ENCODE measurements at places on chromosomes 5 and 9.
A peak's percentile ranks its signal among the peaks of the same experiment; 100 is the strongest.

DNA sequence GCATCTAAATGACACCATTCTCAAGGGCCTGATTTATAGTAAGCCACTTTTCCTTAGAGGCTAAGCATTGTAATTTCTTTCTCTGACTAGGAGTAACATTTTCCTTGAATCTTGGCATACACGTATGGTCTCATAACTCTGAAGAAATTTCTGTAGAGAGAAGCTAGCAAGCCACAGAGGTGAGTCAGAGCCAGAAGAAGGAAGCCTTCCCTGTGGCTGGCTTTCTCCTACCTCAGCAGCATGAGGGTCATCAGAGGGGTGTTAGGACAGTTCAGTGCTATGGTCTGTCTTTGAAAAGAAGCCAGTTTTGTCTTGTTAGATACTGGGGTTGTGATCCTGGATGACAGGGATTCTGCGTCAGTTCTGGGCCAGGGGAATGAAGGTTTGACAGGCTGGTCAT is 3.2 kb downstream of the SNX30 start:
- peak; percentile 30 for DNase-seq

GRCh38 chr5:36246036-36246800 is 4.5 kb upstream of the NADK2 start:
- DNase-seq, result no peak

- DNase-seq, result no peak
Measured at GRCh38 chr5:67578011-67578410, 381.4 kb upstream of the CD180 start.

DNA sequence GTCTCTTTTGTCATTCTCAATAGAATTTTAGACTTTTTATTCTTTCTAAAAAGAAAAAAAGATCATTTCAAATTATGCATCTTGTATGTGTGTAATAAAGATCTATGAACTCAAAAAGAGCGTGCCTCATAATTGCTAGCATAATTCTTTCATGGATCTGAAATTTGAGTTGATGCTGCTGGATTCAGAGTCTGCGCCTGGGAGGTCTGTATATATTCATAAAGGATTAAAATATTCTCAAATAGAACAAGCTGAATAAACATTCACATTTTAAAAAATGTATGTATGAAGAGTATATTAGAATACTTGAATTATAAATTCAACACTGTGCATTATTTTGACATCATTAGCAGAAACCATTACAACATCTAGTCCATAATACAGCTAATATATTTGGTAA is 297.8 kb upstream of the GRAMD2B start:
- DNase-seq, result no peak

DNA sequence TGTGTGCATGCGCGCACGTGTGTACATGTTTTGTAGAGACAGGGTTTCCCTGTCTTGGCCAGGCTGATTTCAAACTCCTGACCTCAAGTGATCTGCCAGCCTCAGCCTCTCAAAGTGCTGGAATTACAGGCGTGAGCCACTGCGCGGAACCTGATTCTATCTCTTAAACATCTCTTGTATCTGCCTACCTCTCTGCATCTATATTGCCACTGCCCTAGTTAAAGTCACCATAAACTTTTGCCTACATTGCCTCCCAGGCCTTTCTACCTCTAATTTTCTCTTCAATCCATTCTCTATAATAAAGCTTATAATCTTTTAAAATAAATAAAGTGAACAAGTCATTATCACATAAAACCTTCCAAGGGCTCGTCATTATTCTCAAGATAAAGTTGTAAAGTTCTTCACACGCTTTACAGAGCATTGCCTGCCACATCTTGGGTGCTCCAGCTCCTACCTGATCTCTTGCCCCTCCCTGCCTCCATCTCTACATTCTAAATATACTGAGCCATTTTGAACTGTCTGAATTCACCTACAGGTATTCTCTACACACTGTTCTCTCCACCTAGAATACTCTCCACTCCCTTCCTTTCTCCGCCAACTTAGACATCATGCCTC is 15.0 kb downstream of the TRPM6 start:
- no peak for DNase-seq

DNA sequence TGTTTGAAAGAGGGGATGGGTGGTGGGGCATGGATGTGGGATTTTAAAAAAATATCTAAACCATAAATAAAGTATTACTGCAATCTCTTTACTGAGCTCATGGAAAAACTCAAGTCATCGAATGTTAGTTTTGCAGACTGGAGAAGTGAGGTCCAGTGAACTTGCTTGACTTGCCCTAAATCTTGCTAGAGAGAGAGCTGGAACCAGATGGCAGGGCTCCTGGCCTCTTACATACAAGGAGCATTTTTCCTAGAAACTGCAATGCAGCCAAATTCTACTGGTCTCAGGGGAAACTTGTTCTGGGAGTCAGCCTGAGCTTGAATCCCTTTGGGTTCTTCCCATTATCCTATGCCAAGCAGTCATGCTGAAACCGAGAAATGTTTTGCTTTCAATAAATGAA is 2.9 kb upstream of the TGFBI start:
- DNase-seq, result no peak

GRCh38 chr5:58770136-58770535 is 187.3 kb downstream of the RAB3C start:
- DNase-seq, result no peak

DNA sequence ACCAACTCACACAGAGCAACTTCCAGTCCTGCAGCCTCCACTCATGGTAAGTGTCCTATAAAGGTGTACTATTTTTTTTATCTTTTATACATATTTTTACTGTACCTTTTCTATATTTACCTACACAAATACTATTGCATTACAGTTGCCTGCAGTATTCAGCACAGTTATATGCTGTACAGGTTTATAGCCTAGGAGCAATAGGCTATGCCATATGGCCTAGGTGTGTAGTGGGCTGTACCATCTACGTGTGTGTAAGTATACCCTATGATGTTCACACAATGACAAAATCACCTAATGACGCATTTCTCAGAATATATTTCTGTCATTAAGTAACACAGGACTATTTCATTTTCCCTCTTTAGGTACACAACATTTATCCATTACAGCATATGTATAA is 16.7 kb downstream of the S100Z start:
- no peak for DNase-seq

GRCh38 chr5:158236511-158237335 is 377.8 kb upstream of the CLINT1 start:
- DNase-seq, result no peak

- no peak for DNase-seq
Measured at GRCh38 chr5:169164481-169164925, 136.4 kb downstream of the SLIT3 start.

DNA sequence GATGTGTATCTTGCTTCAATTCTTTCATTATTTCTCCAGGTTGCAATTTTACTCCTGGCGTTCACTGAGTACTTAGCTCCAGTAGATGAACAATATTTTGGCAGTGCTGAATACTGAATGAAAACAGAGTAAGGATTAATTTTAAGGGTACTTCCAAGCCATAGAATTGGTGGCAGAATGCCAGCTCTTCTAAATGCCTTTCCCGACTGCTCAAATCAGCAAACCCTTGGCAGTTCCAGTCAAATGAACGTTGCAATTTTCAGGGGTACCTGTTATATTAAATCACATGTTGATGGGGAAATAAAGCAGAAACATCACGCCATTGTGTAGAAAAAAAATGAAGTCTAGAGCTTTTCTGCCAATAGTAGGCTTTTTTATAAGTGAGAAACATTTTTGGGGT is 282.4 kb upstream of the RPS23 start:
- DNase-seq, result no peak

- no peak for DNase-seq
Measured at GRCh38 chr9:136823136-136824046, 15.6 kb downstream of the RABL6 start.

- no peak for DNase-seq
Measured at GRCh38 chr9:108681851-108682590, 173.8 kb downstream of the ACTL7B start.

GRCh38 chr9:105116052-105116868 is 128.2 kb upstream of the SLC44A1 start:
- no peak for DNase-seq

- DNase-seq, result no peak
Measured at GRCh38 chr9:113322671-113323070, 17.4 kb downstream of the WDR31 start.

DNA sequence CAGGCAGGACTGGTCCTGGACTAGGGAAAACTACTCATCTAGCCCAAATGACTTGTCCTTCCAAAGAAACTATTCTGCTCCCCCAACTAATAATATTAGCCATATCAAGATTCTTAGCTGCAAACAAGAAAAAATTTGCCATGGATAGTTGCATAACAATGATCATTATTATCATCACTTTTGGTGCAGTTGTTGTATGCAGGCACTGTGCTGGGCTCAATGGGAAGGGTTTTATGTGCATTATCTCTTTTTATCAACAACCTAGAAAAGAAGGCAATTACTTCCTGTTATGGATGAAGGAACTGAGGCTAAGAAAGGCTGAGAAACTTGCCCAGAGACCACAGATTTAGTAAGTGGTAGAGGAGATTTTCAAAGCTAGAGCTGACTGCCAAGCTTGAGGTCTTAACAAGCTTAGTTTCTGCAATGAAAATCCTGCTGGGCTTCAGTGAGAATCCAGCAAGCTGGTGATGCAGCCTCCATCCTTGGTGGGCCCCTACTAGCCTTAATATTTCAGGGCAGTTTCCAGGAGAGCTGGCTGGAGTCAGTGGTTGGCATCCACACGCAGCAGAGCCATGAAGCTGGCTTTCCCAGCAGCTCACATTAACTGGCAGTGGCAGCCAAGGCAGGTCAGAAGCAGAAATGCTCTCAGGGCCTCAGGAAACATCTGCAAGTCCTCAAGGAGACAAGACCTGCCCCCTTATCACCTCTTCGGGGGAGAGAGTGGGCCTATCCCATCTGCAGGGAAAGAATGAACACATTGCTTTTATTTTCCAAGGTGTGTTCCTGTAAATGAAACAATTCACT is 20.5 kb upstream of the MEGF9 start:
- no peak for DNase-seq

DNA sequence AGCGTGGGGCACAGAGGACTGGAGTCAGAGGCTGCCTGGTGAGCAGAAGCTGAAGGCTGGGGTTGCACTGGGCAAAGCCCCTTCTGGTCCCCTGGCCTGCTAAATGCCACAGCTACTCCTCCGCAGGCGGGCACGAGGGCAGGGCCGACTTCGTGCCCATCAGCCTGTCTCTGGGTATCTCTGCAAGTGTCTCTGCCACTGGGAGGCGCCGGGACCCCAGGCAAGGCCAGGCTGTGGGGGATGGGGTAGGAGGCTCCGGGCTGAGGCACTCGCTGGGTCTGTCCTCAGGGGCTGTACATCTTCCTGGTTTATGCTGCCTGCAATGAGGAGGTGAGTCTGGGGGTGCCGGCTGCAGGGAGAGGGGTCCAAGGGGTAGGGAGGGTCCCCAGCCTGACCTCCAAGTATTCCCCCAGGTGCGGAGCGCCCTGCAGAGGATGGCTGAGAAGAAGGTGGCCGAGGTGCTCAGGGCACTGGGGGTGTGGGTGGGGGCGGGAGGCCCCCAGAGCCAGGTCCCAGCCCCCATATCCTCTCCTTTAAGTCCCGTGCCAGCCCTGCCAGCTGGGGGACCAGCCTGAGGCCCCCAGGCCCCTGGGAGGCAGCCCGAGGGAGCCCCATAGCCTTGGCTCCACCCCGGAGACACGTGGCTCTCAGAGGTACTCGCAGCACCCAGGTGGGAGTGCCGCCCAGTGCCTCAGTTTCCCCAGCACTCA is 25.1 kb downstream of the ADGRD2 start:
- DNase-seq, result no peak

DNA sequence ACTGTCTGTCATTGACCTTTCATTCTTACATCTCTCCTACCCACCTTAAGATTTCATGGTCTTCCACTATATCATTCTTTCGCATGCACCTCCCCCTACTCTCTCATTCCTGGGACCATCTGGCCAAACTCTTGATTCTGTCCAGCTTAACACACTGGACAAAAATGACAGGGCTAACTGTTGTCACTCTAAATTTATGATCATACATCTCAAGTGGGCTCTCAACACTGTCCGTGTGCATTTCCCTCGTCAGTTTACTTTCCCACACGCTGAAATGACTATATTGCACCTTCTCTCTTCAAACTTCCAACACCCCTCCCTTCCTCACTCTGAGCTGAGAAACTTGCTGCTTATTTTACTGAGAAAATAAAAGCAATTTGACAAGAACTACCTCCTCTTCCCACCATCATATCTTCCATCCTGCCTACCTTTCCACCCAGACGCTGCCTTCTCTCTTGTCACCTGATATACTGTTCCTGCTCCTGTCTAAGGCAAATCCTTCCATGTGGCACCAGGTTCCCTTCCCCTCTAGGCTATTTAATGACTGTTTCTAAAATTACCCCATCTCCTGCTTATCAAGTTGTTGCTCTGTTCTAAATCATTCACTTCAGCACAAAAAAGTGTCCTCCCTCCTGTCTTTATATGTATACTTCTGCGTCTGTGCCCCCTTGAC is 8.1 kb upstream of the KLF9 start:
- no peak for DNase-seq

DNA sequence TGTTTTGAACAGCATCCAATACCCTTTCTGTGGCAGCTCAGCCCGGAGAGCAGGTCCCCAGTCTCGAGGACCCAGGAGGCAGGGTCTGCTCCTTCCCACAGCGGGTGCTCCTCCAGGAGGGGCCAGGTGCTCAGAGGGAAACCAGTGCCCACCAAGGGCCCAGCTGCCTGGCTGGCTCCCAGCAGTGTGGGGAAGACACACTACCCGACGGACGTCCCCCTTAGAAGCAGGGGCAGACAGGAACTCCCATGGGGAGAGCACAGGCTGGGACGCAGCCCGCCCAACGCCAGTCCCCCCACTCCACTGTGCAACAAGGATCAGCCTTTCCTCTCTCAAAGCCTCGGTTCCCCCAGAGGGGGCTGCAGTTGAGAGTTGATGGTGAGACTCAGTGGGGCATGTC is 57.6 kb downstream of the ADAMTS2 start:
- no peak for DNase-seq

DNA sequence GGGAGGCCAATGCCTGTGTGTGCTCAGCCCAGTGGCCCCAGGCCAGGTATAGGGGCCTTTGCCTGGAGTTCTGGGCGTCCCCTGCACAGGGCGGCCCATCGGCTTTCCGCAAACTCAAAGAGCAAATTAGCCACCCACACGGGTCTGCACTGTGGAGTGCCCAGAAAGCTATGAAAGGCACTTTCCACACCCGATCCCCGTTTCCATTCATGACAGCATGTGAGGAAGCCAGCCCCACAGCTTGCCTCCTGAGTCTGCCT is 5.2 kb downstream of the DBH start:
- no peak for DNase-seq

GRCh38 chr5:137481596-137481995 is 17.5 kb downstream of the SPOCK1 start:
- DNase-seq, result no peak

GRCh38 chr5:54384356-54384933 is 71.1 kb upstream of the HSPB3 start:
- no peak for DNase-seq

GRCh38 chr5:179588166-179588565 is 35.3 kb downstream of the HNRNPH1 start:
- DNase-seq, result no peak

GRCh38 chr9:88927510-88927909 is 63.8 kb upstream of the S1PR3 start:
- DNase-seq, result no peak
